ENCODE measurements at places on chromosomes 4 and X.

DNA sequence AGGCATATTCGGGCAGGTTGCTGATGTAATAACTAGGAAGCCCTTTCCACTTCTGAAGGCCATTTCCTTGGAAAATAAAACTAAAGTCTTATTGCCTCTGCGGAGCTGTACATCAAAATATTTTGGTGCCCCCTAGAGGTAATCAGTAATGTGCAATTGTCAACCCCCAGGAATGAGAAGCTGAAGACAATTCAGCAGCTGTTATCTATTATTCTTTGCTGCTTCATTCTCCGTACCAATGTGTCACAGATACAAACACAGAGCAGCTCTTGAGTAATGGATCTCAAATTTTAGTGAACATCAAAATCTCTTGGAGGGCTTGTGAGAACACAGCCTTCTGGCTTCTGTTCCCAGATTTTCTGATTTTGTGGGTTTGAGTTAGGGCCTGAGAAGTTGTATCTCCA, 3.5 kb upstream of the SLIT2 start:
- no peak for DNase-seq

DNA sequence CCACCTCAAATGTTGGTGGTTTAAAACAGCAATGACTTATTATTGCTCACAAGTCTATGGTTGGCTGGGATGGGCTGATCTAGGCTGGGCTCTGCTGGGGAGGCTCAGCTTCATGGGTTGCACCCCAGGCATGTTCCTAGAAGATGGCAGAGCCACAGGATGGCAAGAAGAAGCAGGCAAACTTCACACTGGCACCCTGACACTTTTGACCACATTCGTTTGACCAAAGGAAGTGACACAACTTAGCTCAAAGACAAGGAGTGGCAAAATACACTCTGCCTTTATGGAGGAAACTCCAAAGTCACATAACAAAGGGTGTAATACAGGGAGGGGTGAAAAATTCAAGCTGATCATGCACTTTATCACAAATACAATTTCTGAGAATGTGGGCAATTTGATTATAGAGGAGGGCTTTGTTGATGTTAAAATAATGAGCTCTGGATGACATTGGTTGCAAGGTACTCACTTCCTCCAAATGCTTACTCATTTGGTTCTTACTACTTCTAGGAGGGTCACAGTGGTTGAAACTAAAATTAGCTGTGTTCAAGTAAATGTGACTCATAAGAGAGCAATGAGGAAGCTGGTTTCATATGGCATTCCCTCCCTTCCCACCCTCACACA, 249.2 kb upstream of the RPS6KA3 start:
- DNase-seq: no peak

DNA sequence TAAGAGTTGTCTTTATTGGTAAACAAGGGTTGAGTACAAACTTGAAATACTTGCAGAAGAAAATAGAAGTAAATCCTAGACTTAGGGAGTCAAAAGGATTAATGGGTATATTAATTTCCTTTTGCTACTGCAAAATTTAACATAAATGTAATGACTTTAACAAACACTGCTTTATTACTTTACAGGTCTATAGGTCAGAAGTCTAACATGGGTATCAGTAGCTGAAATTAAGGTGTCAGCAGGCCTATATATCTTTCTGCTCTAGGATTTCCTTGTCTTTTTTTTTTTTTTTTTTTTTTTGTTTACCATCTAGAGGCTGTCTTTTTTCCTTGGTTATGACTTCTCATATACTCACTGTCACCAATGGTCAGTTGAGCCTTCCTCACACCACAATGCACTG, 220.4 kb downstream of the GRID2 start:
- DNase-seq: no peak

GRCh38 chrX:52422884-52423283, 54.1 kb downstream of the XAGE2 start:
- DNase-seq: no peak

DNA sequence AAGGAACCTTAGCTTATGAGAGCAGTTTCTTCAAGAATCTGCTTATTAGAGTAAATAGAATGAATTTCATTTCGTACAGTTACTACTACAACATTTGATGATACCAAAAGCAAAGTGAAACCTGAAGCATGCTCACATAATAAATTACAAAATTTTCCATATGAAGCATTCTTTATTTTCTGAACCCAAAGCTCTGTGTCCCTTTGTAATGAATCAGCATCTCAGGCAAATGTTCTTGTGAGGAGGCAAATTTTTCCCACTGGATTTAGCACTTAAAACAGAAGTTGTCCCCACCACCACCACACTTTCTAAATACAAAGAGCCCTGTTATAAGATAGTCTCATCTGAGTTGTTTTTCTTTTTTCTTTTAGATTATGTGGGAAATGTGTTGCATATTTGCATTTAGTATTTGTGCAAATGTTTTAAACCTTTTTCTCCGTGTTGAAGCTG, 70.7 kb upstream of the NFKB1 start:
- DNase-seq: no peak

GRCh38 chr4:10158333-10158942, 41.8 kb upstream of the WDR1 start:
- DNase-seq: no peak

GRCh38 chr4:23788460-23788859, 101.4 kb downstream of the PPARGC1A start:
- DNase-seq: no peak

DNA sequence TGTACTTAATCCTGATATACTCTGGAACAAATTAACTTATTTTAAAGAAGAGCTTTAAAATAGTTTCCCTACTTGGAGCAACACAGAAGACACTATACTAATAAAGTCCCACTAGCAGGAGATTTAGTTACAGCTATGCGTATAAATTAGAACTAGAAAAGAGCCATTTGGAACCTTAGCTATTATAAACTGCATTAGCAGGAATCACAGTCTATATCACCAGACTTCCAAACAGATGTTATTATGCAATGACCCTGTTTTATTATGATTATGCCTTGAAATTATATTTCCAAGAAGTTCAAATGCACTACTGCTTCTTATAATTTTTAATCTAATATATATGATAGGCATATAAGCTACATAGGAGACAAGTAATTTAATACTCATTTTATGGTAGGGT, 95.5 kb upstream of the WDR44 start:
- no peak for DNase-seq

GRCh38 chrX:1034717-1035116, 177.7 kb downstream of the CRLF2 start:
- no peak for DNase-seq

GRCh38 chrX:97787849-97788248, 904.1 kb downstream of the RPA4 start:
- no peak for DNase-seq

DNA sequence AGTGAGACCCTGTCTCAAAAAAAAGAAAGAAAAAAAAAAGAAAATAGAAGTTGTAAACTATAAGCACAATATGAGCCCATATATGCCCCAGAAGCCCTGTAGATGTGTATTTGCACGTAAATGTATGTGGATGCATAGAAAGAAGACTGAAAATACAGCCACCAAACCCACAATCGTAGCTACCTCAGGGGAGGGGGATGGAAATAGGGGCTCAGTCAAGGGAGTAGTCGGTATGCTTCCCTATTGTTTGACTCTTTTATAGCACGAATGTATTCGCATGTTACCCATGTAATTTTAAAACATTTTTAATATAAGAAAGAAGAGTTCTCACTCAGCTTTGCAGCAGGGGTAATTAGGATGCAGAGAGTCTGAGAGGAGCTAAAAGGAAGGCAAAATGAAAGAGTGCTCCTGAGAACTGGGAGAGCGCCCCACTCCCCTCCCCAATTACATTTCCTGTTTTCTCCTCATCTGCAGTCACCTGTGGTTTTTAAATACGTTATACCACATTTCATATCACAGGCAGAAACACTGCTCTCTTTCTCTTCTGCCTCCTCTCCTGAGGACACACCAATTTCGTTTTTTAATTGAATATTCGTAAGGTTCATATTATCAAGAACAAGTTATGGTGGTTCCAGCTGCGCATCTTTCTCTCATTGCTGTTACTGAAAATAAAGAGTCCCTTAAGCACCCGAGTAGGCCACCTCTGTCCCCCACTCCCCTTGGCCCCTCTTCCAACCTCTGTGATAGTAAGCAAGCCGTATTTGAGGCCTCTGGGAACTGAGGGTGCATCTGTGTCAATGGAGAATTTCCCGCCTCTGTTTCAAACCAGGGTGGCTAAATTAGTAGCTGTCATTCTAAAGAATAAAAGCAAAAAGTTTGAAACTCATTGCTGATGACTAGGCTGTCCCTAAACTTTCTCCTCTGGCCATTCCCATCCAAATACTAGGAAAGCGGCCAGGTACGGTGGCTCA, 10.7 kb downstream of the SEPTIN6 start:
- no peak for DNase-seq

GRCh38 chr4:24076811-24077210, 187.0 kb upstream of the PPARGC1A start:
- DNase-seq: no peak

DNA sequence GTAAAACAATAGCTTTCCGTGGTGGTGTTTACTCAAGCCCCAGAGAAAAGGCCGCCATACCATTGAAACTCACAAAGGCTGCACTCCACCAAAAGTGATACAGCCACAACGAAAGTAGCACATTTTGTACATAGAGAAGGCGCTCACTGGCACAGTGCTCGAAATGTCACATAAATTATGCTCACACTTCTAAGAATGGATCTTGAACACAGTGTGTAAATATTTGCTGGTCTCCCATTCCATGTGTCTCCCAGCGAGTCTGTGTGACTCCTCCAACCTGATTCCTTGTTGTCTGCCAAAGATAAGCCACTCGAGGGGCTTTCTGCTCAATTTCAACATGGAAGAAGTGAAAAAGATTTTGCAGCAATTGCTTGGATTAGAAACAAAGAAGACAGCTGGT, 234.0 kb upstream of the VCX3A start:
- no peak for DNase-seq

- no peak for DNase-seq
Measured at GRCh38 chr4:6573986-6574746, 823 bp upstream of the MAN2B2 start.

GRCh38 chrX:138865093-138865649, 153.7 kb upstream of the FGF13 start:
- DNase-seq: no peak

GRCh38 chrX:17788439-17788838, 51.1 kb downstream of the SCML1 start:
- DNase-seq: peak; percentile 5

- DNase-seq: no peak
Measured at GRCh38 chr4:6527683-6528595, 47.0 kb upstream of the MAN2B2 start.

DNA sequence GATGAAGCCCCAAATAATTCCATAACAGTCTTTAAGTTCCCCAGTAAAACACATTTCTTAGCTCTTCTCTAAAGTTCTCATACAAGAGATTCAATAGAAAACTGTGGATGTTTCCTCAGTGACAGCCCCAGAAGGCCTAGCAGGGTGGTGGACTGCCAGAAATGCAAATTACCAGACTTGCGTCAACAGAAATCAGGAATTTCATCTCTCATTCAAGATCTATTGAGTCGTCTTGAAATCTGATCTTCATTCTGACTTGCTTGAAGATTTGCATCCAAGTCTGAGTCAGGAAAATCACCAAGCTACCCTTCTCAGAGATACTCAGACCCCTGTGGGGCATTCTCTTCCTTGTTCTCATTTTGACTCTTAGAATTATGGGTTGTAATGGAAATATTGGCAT, 68.9 kb upstream of the NDP start:
- DNase-seq: no peak

DNA sequence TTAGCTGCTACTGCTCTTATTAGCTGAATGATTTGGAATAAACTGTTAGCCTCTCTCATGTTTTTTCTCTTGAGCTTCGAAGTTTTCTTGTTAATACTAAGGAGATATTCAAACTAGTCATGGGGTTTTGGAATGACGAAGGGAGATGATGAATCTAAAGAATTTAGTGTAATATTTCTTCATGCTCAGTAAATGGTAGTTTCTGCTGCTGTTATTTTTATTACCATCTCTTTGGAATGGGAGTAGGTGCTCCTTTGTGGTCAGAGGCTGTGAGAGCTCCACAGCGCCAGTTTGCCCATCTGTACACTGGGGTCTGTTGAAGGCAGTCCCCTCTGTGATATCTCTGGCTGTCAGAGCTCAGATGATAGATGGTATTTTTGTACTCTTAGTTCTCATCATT, 33.7 kb downstream of the HTT start:
- no peak for DNase-seq

DNA sequence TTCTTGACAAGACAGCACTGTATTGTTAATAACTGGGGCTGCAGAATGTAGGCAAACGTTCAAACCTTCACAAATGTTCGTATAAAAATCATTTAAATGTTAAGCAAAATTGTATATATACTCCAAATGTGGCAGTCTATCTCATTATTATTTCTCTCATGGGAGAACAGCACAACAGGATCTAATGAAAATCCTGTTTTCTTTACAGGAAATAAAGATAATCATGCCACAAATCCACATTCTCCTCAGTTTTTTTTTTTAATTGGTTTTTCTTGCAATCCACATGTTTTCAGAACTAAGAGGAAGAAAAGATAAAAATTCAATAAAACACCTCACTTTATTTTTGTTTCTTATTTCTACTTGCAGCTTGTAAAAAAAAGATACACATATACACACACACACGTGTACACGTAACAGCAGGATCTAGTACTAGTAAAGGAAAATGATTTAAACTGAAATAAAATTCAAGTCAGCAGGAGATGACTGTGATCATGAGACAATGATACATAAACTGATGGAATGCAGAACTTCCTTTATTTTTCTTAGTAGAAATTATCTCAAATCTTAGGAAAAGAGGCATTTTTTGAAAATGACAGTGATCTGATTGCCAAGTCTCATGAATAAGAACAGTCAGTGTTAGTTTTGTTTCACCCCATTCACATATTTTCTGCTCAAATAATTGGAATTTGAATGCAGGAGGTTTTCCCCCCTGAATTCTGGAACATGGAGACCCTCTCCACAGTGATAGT, 11.3 kb downstream of the APBB2 start:
- DNase-seq: no peak

DNA sequence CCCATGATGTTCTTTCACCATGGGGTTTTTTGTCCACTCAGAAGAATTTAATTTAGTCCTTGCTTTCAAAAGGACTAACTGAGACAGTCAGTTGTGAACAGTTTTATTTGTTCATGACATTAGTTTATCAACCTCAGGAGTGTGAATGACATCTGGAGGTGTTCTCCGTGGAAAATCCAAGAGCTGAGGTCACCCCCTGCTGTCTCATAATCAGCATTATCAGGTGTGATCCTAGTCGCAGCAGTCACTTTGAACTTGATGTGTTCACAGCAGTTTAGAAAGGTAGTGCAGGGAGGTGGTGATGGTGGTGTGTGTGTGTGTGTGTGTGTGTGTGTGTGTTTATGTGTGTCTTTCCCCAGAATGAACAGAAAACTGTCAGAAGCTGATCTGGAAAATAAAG, 1760.8 kb upstream of the PCDH10 start:
- no peak for DNase-seq

GRCh38 chr4:163536091-163536490, 41.6 kb downstream of the TMA16 start:
- no peak for DNase-seq

- no peak for DNase-seq
Measured at GRCh38 chrX:69155786-69156520, 9.3 kb downstream of the PJA1 start.
